AML-193 (cell line): ENCODE measurements at places on chromosomes 4 and X.

DNA sequence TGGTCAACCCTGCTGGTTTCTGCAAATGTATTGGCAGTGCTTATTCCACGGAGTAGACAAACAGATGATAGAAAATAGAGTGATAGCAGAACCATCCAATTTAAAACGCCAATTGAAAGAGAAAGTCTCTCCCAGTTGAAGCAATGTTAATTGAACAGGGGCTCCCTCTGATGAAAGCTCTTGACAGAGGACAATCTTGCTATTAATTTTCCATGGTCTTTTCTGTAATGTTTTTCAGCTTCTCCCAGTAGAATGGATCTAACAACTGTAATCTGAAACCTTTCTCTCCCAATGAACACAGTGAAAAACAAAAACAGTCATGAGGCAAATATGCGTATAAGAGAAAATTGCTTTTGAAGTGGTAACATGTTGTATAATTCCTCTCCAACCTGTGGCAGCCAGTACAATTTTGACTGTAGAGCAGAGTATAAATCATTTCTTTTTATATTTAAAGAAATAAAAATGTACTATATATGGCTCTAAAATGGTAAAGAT is 225.1 kb upstream of the GALNTL6 start:
- no peak for DNase-seq

DNA sequence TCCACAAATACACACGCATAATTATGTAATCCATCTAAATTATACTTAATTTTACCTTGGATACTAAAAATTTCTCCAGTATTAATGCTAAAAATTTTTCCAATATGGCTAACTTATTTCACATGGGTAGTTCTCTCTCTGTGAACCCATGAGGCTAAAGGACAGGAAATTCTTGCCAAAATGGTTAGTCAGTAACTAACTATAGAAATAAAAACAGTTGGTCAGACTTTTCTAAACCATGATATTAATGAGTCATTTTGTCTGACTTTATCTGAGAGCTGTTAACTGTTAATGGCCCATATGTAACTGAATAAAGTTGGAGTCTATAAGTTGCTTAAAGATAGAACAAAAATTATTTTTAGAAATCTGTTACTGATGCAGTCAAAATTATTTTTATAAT is 549.4 kb downstream of the TLL1 start:
- no peak for DNase-seq

DNA sequence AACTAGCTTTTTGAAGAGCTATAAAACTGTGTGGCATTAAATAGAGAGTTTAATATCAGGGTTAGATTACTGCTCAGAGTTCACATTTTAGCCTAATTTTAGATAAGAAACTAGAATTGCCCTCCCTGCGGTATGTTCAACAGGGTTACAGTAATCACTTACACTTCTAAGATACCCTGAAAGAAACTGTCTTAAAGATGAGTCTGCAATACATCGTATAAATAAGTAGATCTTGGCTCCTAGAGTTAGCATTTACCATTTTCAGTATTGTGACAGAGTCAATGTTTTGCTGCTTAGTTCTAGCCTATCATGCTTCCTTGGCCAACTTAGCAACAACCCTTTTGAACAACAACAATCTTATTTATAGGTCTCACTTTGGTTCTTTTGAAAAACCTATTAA is 217.8 kb upstream of the NDST4 start:
- DNase-seq, result no peak

GRCh38 chr4:5052204-5052702 is 973 bp downstream of the STK32B start:
- DNase-seq, result no peak

DNA sequence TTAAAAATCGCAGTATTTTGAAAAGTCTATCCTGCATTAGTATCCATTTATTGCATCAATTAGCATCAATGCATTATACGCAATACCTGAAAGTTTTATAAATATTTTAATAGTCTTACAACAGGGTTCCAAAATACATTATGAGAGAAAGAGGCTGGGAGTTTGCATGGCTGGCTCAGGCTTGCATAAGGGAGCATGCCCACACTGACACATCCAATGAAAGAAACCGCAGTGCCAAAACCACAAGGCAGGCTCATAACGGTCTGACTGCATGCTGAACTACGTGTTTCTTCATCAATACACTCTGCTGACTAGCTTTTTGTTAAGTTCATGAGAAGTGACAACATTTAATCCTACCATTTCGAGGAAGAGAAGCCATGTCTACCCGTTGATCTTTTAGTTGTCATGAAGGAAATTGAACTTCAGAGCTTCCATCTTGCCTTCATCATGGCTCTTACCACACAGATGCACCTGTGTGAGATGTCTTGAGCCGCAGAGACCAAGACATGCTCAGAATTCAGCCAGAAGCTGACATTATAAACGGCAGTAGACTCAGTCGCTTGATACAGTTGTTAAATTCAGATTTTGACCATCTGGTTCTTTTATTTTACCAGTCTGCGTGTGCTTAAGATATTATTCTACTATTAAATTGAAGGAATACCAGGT is 168.8 kb upstream of the FRG1 start:
- DNase-seq, result no peak

DNA sequence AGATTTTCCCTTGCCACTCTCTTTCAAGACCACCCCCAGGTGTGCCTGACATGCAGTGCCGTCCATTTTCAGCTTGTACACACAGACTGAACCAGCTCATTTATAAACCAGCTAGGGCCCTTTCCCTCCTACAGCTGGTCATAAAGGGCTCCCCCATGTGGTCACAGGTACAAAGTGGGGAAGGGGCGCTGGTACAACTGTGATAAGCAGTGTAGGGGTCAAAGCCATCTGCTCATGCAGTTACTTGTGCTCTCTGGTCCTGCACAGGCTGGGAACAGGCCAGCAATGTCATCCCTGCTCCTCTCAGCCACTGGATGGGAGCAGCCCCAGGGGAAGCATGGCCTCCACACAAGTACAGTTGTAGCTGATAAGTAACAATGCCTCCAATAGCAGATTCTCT is 20.6 kb downstream of the GABRQ start:
- DNase-seq, result no peak

- DNase-seq, result no peak
These were observed 33.5 kb downstream of the ARHGEF9 start for GRCh38 chrX:63751481-63751880.

DNA sequence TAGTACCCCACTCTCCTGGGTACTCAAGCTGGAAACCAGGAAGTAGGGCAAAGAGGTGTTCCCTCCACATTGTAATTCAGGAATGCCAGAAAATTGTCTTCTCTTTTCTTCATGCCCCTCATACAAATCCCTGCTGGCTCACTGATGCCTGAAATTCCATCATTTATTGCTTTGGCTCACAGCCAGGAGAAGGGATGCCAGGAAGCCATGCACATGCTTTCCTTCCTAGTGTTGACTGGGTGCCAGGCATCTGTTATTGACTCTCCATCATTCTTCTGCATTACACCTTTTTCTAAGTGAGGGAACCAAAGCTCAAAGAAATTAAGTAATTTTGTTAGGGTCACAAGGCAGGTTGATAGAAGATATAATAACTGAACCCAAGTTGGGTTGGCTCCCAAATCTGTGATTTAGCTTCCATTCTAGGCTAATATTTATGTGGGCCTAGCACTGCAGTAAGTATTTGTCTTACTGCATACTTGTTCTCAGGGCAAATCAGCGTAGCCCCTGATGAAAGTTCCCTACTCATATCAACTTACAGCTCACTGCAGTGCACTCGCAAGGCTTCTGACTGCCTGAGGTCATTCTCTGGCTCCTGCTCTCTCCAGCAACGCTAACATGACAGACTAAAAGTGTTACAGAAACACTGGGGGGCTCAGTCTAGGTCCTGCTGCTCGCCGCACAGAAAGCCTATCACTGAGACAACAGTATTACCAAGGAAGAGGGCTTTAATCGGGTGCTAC is 89.0 kb downstream of the TRAPPC11 start:
- DNase-seq, result no peak

DNA sequence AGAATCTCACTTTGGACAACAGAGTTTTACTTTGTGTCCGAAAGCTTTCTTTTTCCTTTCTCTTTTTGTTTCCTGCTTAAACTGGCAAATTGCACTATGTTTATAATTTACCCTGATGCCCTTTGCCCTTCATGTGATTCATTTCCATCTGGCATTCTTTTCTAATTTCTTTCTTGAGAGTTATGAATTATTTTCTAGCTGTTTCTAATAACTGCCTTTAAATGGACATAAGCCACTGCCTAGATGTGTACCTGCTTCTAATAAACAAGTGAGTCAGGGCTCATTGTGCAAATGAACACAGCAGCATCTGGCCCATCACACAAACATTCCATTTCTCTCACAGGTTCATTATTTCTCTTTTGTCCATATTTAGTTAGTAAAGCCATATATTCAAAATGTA is 242.3 kb upstream of the GPRIN3 start:
- no peak for DNase-seq

- DNase-seq, result no peak
These were observed 14.3 kb downstream of the G3BP2 start for GRCh38 chr4:75658876-75659275.

- no peak for DNase-seq
These were observed 97.9 kb upstream of the PDE5A start for GRCh38 chr4:119726505-119726904.

DNA sequence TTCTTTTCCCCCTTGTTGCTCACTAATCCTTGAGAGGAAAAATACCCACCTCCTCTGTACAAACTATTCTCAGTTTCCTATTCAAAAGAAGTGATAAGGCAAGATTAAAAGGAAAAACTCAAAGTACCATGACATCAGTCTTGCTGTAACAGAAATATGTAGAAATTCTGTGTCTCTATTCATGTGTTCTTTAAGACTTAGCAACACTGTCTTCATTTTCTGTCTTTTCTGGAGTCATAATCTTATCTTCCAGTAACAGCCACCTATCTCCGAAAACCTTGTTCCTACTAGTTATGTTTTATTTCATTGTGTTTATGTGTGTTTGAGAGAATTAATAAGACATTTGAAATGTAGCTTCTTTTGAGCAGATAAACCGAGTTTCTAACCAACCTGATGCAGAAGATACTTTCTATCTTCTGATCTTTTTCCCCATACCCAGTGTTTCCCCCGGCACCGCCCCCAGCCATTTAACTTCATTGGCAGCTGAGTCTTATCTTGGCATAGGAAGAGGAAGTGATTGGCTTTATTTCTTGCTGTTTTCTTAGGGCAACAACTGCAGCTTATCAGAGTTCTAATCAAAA is 8.0 kb downstream of the FAM241A start:
- DNase-seq, result peak; percentile 21
